ENCODE measurements at places on chromosomes 3 and 15. TPM values are rescaled to one million over a fixed set of nuclear protein-coding genes. Genes with fewer than 3 reads are reported as not detected.

GABRB3 gene
- 0.88 TPM for total RNA-seq

GOLGA6D gene
- total RNA-seq, result 0.34 TPM

LACTB gene
- 19.8 TPM for total RNA-seq

ELL3 gene
- total RNA-seq, result 3.4 TPM

TLR9 gene
- total RNA-seq, result not detected

FBLN2 gene
- 456 TPM for total RNA-seq

DUOXA2 gene
- total RNA-seq, result not detected

ROBO1 gene
- 26.6 TPM for total RNA-seq

TF gene
- 13.9 TPM for total RNA-seq

PP2D1 gene
- total RNA-seq, result not detected

SPATA12 gene
- 0.51 TPM for total RNA-seq

HYKK gene
- 7.0 TPM for total RNA-seq

MCTP2 gene
- total RNA-seq, result 4.9 TPM

ABHD17C gene
- 0.57 TPM for total RNA-seq

ACTC1 gene
- not detected for total RNA-seq

CTDSPL gene
- total RNA-seq, result 34.8 TPM

NME9 gene
- not detected for total RNA-seq

CCR3 gene
- total RNA-seq, result not detected

SCAANT1 gene
- total RNA-seq, result not detected

HRG gene
- total RNA-seq, result not detected

NR1I2 gene
- 0.68 TPM for total RNA-seq

TRANK1 gene
- total RNA-seq, result 9.1 TPM

TMIE gene
- total RNA-seq, result 0.88 TPM

SNTN gene
- not detected for total RNA-seq

HCN4 gene
- total RNA-seq, result not detected

ACAD9 gene
- total RNA-seq, result 34.1 TPM

CX3CR1 gene
- 0.22 TPM for total RNA-seq

UTS2B gene
- total RNA-seq, result 2.0 TPM

PEX5L gene
- 0.34 TPM for total RNA-seq

FBXO40 gene
- total RNA-seq, result not detected

CSTA gene
- 48.1 TPM for total RNA-seq

GPR176 gene
- total RNA-seq, result 7.5 TPM

EFCC1 gene
- 0.34 TPM for total RNA-seq

PKM gene
- 353 TPM for total RNA-seq

Data from subcutaneous adipose tissue (tissue), 4 donors.